HCT116 (cell line): ENCODE measurements at places on chromosomes 3 and 15.
A peak's percentile ranks its signal among the peaks of the same experiment; 100 is the strongest.

- DNase-seq: no peak
Measured at GRCh38 chr3:125589547-125590122, 5.7 kb downstream of the OSBPL11 start.

- DNase-seq: no peak
Measured at GRCh38 chr3:189689625-189690024, 58.4 kb downstream of the TP63 start.

- DNase-seq: peak; percentile 71
Measured at GRCh38 chr3:177589911-177590381, 392.7 kb upstream of the TBL1XR1 start.

DNA sequence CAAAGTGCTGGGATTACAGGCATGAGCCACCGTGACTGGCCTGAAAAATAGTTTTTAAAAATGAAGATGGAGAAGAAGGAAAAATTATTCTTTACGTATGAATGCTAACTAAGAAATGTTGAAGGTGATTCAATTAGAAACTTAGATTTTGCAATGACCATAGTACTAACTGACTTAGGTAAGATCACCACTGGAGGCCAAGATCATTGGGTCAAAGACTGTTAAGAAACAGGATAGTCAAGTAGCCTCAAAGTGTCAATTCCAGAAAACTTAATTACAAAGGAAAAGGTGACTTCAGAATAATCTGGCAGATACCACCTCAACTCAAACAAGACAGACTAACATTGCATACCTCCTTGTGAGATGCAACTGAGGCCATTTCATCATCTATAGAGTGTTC, 119.3 kb downstream of the FRMD4B start:
- DNase-seq: no peak

- no peak for DNase-seq
Measured at GRCh38 chr3:41867533-41867932, 94.4 kb downstream of the ULK4 start.
